ENCODE measurements at places on chromosomes 3 and 15.

GRCh38 chr3:129112308-129113052, 9.1 kb downstream of the RAB43 start:
- peak; percentile 63 for DNase-seq

GRCh38 chr15:31062310-31062847, 39.1 kb downstream of the TRPM1 start:
- no peak for DNase-seq

DNA sequence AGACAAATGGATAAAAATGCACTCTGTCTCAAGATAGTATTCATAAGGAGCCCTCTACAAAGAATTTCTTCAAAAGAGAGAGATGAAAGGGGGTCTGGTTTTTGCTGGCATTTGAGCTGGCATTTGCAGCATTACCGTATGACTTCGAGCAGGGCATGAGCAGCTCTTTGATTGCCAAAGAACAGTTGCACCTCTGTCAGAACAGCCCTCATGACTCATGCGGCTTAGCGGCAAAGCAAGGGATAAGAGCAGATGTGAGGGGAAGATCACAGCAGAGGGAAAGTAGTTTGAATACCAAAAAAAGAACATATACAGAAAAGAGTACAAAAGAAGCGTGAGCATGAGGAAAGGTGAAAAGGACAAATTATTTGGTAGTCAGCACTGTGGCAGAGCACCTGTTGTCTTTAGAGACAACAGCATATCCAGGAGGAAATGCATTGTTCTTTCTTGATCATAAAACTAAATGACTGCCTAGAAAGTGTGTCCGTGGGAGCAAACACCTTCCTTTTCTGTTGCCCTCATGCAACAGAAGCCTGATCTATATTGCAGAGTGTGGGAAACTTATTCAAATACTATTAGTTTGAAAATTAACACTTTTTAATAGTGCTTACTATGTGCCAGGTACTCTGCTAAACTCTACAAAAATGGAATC, 80.5 kb upstream of the SLC24A5 start:
- DNase-seq: peak; percentile 67

DNA sequence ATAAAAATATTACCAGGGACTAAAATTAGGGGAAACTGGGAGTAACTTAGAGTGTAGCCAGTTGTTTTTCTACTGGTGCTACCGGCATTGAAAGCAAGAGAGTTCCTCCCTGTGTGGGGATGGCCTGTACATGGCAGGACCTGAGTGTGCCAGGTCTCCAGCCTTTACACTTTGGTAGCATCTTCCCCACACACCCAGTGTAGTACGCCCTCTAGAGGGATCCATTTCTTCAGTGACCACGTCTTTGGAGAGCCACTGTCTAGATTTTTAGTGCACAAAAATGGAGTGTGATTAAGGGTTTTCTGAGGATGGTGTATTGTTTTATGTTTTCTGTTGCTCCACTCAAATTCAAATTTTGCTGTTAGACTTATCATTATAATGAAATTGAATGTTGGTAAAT, 507.0 kb upstream of the TPRG1 start:
- DNase-seq: no peak

DNA sequence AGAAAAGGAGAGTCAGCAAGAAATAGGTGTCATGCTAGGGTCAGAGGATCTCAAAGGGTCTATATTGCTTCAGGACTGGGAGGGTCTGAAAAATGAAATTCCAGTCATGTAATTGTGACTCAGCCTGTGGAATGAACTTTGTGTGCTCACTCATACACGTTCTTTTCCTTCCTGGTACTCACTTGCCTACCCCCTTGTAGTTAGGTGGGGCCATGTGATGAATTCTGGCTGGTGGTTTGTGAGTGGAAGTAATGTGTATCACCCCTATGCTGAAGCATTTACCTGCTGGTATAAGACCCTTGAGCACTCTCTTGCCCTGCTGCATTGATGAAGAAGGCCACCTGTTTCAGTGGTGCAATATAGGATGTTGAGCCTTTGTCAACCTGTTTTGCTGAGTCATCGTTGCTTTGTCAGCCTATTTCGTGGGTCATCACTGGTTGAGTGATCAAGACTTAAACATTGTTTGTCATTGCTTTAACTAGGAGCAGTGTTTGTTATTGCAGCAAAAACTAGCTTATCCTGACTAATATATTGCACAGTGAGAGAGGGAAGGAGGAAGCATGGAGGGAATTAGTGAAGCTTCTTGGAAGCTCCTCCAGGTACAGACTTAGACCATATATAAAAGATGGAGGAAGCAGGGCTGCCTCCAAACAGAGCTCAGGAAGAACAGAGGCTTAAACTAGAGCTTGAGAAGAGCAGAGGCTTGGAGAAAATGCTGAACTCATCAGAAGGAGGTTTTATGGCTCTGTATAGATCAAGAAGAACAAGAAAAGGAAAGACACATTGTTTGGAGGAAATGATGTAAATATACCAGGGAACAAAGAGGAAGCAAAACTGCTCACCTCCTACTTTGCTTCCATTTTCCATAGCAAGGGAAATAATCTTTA, 28.9 kb downstream of the TLNRD1 start:
- peak; percentile 8 for DNase-seq

- peak; percentile 76 for DNase-seq
Observed at GRCh38 chr15:80105595-80105994, 46.1 kb downstream of the ZFAND6 start.

DNA sequence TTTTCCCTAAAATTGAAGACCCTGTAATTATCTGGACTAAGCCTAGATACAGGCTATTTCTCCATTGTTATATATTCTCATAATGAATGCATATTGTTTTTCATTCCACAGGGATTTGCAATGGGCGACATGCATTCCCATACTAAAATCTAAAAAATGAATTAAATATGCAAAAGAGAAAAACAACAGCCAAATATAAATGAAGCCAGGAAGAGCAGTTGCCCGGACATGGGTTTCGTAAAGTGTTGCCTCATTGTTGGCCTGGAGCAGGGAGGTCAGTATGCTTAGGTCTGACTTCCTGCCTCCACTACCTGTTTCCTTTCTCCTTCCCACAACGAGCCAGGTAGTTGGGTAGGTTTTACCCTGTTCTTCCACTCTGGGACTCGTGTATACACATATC, 27.1 kb upstream of the SLCO3A1 start:
- DNase-seq: no peak

DNA sequence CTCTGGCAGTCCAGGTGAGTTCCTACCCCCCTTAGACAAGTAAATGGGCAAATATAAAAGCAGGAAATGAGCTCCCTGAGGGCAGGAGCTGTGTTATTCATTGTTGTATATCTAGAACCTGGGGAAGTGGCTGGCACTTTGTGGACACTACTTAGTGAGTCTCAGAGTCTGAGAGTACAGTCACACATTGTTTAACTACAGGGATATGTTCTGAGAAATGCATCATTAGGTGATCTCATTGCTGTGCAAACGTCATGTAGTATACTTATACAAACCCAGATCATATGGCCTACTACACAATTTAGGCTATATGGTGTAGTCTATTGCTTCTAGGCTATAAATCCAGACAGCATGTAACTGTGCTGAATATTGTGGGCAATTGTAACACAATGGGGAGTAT, 52.4 kb downstream of the DRD3 start:
- DNase-seq: no peak

DNA sequence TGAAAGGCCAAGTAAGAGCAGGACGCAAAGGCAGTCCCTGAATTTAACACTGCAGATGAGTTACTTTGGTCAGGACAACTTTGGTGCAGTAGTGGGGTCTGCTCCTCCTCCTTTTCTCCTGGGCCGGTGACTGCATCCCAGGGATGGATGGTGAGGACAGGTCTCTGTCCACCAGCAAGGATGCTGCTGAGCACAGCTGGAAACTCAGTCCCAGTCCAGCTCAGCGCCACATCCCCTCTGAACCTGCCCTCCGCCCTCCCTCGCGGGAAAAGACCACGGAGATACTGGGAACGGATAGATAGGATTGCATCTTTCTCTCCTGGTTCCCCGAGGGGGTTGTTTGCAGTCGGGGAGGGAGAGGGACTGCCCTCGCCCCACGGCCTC, 13.8 kb downstream of the GRAMD2A start:
- no peak for DNase-seq

DNA sequence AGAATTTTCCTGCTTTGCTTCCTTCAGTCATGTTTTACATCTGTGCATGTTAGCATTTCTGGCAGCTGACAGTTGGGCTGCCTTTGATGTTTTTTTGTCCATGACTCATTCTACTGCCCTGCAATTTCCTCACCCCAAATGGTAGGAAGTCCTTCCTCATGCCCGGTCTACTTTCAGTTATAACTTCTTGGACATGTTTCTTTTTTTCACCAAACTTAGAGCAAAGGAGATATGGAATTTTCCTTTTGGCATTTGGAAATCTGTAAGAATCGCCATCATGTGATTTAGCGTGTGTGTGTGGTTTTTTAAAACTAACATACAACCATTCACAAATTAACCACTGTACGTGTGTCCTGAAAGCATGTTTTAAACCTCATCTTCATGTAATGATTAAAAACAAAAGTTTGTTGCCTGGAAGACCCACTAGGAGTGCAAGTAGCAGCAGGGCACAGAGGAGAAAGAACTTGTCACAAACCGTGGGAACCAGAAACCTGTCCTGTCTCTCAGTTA, 430.7 kb upstream of the CFAP20DC start:
- DNase-seq: peak; percentile 88

DNA sequence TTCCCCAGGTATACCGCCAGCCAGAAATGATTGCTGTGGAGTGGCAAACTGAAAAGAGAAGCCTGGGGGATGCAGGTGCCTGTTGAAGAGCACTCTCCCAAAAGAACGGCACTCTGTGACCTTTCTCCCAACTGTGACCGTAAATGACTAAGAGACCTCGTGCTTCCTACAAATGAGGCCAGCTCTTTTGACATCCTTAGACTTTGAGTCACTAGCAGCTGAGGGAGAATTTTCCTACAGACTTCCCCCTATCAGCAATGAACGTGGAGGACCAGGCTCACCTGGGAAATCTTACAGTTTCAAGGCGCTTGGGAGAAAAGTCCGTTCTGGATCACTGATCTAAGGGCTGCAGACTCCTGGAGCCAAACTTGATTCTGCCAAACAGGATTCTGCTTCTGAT, 8.6 kb downstream of the AQP9 start:
- DNase-seq: peak; percentile 98

GRCh38 chr3:31925271-31925630, 55.8 kb downstream of the OSBPL10 start:
- no peak for DNase-seq

DNA sequence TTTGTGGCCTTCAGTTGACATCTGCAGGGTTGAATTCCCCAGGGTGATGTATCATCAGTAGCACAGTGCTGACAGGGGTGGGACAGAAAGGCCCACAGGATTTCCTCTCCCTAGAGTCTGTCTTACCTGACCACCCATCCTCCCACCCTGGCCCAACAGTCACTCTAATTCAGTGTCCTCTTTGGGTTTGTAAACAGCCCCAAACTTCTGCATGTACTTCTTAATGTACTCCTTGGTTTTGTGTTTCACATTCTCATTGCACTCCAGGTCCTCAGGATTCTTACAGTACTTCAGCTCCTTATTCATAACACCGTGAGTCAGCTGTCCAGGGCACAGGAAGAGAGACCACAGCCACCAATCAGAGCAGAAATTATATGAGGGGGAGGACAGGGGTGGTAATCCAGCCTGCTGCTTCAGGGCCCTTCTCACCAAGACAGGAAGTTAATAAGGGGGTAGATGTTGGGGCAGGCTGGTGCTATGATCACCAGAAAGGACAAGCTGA, 37.5 kb downstream of the NBEAL2 start:
- peak; percentile 81 for DNase-seq

DNA sequence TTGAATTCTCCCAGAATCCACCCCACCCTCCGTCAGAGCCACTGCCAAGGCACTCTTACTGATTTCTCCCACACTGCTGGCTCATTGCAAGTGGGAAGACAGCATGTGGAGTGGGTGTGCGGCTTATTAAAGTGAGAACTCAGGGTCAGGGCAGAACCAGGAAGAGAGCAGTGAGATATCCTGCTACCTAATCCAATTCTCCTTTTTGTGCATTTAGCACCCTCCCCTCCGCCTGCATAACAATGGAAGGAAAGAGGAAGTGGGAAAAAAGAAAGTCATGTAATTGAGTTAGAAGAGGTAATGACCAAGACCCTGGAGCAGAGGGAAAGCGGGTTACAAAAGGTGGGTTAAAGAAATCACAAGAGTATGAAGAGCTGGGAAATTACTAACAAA, 27.8 kb upstream of the PIK3CB start:
- DNase-seq: peak; percentile 25

DNA sequence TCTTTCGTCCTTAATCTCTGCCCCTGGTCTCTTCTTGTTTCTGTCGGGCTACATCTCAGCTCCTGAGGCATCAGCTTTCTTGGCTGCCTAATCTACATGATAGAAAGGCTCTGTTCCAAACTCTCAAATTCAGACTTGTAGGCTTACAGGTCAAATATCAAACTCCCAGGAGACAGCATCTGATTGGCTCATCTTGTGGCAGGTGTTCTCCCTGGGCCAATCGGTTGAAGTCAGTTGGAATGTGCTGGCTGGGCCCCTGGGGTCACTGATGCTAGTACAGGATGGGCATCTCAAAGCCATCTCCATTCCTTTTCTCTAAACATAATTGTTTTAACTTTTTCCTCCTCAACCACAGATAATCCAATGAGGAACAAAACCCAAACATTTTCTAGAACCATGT, 198.7 kb downstream of the CNTN3 start:
- DNase-seq: no peak

GRCh38 chr3:20658491-20658890, 472.5 kb upstream of the SGO1 start:
- DNase-seq: peak; percentile 49

DNA sequence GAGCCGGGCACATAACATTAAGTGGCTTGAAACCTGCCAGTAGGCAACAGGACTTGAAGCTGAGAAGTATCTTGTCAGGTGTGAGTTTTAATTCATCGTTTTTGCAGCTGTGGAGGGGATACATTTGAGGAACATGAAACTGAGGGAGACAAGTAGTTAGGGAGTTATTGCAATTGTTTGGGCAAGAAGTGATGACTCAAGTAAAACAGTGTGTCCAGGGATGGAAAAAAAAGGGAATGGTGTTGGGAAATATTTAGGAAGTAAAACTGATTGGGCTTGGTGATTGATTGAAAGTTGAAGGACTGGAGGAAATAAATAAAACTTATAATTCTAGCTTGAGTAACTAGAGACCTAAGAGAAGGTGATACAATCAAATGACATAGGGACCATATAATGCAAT, 85.5 kb downstream of the NCEH1 start:
- DNase-seq: peak; percentile 81

DNA sequence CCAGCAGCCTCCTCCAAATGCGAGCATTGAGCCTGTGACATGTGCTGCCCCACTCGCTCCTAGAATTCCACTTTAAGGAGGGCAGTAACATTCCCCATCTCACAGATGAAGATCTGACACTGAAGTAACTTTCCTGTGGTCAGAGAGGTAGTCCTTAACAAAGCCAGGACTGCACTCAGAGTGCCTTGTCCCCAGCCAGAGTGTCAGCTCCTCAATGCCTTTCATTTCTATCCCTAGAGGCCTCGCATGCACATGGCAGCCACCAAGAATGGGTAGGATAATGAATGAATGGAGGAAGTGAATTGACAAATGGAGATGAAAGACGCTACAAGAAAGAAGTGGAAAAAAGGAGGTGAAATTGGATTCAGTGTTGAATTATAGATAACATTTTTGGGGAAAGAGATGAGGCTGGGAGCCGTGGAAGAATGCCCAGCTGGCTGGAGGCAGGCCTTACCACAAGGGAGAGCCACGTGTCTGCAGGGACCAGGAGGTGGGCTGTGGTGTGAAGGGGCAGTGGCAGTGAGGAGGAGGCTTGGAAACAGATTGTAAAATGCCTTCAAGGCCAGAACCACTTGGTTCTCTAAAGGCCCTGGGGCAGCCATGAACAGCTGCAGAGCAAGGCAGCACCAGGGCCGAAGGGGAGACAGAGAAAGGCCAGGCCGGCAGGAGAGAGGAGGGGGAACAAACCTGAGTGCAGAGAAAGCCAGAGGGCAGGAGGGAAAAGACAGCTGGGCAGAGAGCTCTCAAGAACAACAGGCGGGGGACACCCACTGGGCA, 10.4 kb downstream of the CFAP92 start:
- no peak for DNase-seq

All from renal cortical epithelial cell (primary cell).